ENCODE measurements at places on chromosomes 2 and 18. TPM values are rescaled to one million over a fixed set of nuclear protein-coding genes. Genes with fewer than 3 reads are reported as not detected.

SDC1 gene
- 1.6 TPM for total RNA-seq

DLX1 gene
- not detected for total RNA-seq

CD8A gene
- not detected for total RNA-seq

FAM124B gene
- 0.39 TPM for total RNA-seq

ONECUT2 gene
- under 0.01 TPM for total RNA-seq

CPO gene
- total RNA-seq, result not detected

SERPINB2 gene
- total RNA-seq, result not detected

ACTR2 gene
- total RNA-seq, result 85.3 TPM

RIT2 gene
- total RNA-seq, result not detected
